Activated CD4-positive, alpha-beta T cell treated with anti-CD3 and anti-CD28 coated beads, Interleukin-2, amount 50 U/mL, for 24 hours (primary cell): ENCODE measurements at places on chromosomes 6 and 20.

GRCh38 chr6:32622545-32623401, 14.4 kb upstream of the HLA-DQA1 start:
- DNase-seq = peak; percentile 36

DNA sequence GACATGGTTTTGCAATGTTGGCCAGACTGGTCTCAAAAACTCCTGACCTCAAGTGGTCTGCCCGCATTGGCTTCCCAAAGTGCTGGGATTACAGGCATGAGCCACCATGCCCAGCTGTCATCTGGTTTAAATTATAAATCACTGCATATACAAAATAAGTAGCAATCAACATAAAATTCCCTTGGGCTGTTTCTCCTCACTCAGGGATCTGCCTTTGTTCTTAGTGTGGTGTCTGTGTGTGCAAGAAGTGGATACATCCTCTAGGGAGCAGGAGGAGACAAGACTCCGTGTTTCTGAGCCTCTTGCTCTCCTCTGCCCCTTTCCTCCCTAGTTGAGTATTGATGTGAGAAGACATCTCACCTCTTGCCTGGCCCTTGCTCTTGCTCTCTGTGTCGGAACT, 65.2 kb upstream of the ADGRF4 start:
- DNase-seq = no peak

DNA sequence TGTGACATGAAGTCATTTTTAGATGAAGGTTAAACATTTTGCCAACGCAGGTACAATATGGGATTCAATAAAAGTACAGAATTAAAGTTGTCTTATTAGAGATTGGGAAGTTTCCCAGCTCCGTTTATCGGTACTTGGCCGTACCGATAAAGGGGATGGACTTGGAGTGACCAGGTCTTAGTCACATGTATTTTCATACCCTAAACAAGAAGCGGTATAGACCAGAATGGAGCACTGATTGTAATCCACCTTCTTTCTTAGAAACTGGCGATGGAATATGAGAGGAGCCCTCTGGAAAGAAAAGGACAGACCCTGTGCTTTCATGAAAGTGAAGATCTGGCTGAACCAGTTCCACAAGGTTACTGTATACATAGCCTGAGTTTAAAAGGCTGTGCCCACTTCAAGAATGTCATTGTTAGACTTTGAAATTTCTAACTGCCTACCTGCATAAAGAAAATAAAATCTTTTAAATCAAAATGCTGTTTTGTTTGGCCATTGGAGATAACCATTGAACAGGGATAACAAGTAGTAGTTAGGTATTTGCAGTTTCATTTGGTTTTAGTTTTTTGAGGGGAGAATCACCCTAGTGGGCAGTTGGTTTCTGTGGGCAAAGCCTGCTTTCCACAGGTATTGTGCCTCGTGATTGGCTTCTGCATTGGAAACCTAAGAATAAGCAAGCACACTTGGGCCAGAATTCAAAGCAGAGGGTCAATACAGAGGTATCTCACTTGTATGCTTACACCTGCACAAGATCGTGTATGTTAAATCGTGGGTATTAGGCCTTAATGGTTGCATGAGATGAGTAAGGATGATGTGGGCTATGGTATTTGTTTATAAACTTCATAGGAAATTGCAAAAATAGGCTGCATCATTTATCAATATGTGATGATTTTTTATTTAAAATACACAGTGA, 11.2 kb upstream of the ZNFX1 start:
- no peak for DNase-seq

DNA sequence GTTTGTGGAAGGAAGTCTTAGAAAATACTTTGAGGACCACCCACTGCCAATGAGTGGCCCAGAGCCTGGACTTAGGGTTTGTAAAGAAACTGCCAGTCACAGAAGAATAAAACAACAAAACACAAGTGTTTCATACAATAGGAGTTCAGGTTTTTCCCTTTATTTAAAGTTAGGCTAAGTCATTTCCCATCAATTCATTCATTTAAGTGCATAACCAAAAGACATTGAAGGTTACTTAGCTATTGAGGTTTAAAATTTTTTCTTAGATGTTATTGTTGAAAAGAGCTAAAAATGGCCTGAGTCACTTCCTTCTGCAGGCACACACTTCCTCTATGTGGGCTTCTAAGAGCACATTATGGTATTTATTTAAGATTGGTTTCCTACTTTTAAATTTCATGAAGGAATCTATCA, 54.2 kb downstream of the ARMC2 start:
- no peak for DNase-seq

GRCh38 chr6:89410788-89411144, 1.3 kb downstream of the RRAGD start:
- DNase-seq = no peak

DNA sequence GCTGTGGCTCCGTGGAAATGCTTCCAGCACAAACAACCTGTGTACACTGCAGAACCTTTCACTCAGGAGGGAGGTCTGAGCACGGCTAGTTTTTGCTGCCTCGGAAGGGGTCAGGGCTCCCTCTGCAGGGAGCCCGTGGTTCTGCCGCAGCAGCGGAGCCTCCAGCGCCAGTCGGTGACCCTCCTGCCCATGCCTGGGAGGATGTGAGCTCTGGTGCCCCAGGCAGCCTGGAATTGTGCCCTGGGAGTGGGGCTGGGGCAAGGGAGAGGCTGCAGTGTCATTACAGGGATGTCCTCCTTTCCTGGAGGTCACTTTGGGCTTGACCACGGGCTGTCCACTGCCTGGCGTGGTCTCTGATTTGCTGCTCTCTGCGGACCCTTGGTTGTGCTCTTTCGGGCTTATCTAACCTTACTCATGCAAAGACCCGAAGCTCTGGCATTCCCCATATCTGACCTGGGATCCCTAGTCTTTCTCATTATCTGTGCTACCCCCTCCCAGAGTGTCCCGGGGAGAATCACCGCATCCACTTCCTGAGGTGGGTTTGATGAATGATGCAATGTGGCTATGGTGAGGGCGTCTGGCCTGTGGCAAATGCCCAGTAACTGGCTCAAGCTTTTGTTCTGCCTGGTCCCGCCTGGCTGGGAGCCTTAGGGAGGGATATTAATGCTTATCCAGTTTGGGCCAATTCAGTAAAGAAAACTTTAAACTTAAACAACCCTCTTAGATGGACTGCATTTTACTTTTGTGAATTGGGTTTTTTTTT, 59.6 kb upstream of the TAGAP start:
- peak; percentile 79 for DNase-seq

GRCh38 chr6:34190504-34191122, 44.7 kb upstream of the GRM4 start:
- DNase-seq = no peak

- no peak for DNase-seq
Observed at GRCh38 chr6:42545226-42545773, 18.5 kb upstream of the UBR2 start.

DNA sequence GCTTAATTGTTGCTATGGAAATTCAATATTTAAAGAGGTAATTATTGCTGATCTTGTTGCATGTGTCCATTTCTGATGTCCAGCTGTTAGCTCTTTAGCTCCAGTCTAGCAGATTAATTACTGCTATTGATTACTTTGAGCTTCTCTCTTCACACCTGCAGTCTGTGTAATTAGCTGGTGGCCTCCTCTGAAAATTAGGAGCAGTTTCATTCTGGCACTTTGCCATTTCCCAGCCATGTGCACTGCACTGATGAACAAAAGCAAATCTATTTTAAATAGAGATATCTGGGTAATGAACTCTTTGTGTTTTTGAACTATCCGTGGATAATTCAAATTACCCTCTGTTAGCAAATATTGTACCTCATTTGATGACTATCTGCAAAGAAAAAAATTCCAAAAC, 275.9 kb downstream of the RNF144B start:
- no peak for DNase-seq

DNA sequence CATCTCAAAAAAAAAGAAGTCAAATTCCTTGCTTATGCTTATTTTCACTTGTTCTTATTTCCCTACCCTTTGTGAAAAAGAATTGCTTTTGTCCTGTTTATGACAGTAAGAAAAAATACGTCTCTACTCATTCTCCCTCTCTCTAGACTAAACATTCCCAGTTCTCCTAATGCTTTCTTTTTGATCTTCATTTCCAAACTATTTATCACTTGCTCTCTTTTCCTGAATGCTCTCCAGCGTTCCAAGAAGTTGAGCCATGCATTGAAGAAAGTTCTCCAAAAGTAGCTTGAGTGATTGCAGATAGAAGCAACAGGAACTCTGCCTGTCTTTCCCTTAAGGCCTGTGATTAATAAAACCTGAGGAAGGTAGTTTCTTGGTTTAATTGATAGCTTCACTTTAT, 53.1 kb upstream of the TMEM170B start:
- no peak for DNase-seq

- no peak for DNase-seq
Observed at GRCh38 chr20:37336369-37337207, 9.4 kb upstream of the SRC start.

GRCh38 chr20:20847814-20848213, 135.4 kb upstream of the RALGAPA2 start:
- no peak for DNase-seq

DNA sequence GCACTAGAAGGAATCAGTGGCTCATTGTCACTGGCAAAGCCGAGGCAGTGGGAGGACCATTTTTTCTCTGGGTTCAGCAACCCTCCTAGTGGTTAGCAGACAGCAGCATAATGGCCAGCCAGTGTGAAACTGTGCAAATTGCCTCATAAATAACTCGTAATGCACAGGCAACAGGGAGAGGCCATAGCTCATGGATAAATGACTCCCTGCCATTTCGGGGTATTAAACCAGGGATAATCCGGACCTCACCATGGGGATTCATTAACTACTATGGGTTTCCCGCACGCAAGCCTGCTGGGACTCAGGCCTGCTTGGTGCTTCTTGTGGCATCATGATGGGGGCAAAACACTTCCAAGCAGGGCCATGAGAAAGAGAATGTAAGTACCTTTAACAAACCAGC, 158.2 kb upstream of the CHD6 start:
- DNase-seq = no peak

GRCh38 chr6:163344411-163344810, 70.1 kb upstream of the QKI start:
- no peak for DNase-seq

DNA sequence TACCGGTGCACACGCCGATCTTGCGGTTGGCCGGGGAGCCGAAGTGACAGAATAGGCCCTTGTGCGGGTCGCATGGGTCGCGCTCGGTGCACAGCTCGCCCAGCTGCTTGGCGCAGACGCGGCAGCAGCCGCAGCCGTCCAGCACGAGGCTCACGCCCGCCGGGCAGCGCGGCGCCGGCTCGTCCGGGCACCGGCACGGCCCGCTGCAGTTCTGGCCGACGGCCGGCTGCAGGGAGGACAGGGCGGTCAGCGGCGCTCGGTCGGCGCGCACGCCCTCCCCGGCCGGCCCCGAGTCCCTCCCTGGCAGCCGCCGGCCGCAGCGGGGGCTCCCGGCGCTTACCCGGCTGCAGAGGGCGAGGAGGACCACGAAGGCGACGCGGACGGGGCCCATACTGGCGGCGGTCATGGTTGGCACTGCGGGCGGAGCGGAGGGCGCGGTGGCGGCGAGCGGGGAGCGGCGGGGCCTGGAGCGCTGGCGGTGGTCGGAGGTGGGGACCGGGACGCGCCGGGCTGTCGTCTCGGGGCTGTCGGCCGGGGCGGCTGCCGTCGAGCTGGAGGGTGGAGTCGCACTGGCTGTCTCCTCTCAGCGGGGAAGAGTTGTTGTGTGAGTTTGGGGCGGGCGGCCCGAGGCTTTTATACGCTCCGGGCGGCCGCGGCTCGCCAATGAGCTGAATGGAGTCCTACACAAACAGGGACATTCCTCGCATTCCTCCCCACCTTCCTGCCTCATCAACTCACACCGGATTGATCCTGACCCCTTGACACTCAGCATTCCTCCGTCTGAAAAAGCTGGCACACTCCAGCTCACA, at the start of gene CCN2:
CCN2 (minus strand) TSS at position 606 of the 809 bp plus-strand sequence; CDS start at position 406, 200 bp downstream.
- DNase-seq = no peak

GRCh38 chr6:90940812-90941481, 354.1 kb upstream of the MAP3K7 start:
- no peak for DNase-seq

DNA sequence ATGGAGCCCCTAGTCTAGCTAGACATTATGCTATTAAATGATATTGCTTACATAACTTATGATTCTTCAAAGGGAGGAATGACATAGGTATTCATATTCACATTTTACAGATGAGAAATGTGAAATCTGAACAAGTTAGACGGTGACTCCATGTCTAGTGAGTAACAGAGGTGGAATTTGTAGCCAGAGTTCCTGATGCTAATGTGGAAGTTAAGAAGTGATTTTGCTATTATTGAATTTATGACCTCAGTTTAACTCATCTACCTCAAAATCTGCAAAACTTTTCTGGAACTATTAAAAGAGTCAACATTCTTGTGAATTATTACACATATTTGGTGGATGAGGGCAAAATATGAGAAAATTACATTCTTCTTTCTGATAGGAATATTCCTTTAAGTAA, 347.6 kb upstream of the MMS22L start:
- no peak for DNase-seq

DNA sequence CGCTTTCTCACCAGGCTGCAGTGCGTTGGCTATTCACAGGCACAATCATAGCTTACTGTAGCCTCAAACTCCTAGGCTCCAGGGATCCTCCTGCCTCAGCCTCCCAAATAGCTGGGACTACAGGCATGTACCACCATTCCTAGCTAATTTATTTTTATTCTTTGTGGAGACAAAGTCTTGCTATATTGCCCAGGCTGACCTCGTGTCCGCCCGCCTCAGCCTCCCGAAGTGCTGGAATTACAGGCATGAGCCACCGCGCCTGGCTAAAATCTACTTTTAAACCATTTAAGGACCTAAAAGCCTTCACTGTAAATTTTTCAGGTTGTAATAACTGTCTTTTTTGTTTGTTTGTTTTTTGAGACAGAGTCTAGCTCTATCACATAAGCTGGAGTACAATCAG, 15.2 kb downstream of the SAMHD1 start:
- DNase-seq = no peak

DNA sequence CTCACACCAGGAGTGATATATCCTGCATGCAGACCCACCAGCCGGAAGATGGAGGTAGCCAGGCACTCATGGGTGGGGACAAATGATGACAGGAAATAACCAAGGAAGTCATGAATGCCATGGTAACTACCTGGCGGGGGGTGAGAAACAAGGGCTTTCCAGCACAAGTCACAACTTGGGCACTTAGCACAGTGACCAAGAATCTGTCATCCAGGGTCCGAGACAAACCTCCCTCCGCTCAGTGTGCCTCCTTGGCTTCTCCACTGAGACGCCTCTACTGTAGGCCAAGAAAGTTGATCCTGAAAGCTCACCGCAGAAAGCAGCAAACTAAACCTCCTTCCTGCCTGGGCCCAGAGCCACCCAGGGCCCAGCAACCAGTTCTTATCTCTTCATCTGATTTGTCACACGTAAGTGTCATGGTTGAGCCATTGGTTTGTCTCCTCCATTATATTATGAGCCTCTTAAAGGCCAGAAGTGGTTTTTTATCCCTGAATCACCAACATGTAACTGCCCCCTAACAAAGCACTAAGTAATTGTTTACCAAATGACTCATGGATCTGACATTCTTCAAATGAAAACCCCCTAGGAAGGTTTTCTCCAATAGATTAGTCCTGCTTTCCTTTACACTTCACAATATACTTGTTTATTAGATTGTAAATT, 84.3 kb upstream of the TAB2 start:
- DNase-seq = peak; percentile 39
